Anterior cingulate cortex (tissue), 58 donors: ENCODE measurements at places on chromosomes 1 and 21.
A peak's percentile ranks its signal among the peaks of the same experiment; 100 is the strongest.

GRCh38 chr1:205247130-205247921, 19.6 kb downstream of the TMCC2 start:
- DNase-seq, result peak; percentile 83

GRCh38 chr1:32364836-32365235, 2.5 kb downstream of the TSSK3 start:
- no peak for DNase-seq

- DNase-seq, result no peak
Measured at GRCh38 chr1:198167436-198167934, 10.7 kb downstream of the NEK7 start.

GRCh38 chr1:1208713-1209433, 2.5 kb upstream of the TNFRSF18 start:
- DNase-seq, result no peak

- DNase-seq, result no peak
Measured at GRCh38 chr1:8456308-8456912, 138.5 kb downstream of the SLC45A1 start.

- DNase-seq, result peak; percentile 66
Measured at GRCh38 chr1:230867903-230868735, at the start of gene C1orf198. TSS of gene C1orf198 (minus strand) at chr1:230868521. CDS start at chr1:230868512, 9 bp downstream.

DNA sequence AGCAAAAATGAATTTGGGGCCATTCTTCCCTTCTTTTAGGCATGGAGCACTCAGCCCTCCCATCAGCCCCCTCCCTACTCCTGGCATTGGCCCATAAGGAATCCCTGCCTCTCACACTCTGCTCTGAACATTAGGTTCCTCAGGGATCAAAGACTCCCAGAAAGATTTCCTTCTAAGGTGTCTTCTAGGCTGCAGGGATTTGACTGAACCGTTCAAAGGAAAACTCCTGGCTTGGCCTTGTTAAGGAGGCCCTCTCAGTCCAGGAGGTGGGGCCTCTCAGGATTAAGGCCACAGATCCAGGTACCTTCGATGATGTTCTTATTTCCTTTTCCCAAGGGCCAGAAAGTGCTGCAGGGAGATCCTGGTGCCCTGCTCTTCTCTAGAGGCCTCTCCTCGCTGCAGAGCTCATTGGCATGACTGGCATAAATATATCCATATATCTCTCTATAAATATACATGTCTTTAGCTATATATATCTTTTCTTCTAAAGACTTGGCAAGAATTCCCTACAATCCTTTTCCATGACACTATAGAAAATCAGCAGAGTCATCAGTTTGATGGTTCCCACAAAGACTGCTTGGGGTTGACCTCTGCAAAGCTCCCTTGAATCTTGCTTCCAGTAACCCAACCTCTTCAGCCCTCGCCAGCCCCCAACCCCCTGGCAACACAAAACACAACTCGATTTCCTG, 59.1 kb downstream of the PLXNA2 start:
- DNase-seq, result no peak

GRCh38 chr21:42799516-42799915, 79.8 kb downstream of the WDR4 start:
- DNase-seq, result no peak

DNA sequence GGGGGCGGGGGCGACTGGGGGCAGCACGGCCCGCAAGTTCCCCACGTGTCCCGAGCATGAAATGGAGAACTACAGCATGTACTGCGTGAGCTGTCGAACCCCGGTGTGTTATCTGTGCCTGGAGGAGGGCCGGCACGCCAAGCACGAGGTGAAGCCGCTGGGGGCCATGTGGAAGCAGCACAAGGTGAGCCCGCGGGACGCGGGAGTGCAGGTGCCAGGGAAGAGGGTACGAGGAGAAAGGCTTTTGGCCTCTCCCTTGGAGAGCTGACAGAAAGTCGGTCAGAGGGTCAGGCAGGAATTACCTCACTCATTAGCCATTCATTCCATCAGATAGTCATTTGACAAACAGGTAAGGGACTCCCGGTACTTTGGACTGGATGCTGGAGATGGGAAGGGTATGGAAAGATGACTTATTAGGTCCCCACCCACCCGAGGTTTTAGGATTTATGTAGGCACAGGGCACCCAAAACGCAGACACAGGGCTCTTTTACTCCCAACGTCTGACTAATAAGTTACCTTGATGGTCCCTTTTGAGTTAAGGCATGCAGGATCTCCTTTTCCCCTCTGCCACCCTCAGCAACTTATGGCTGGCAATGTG, 2.1 kb downstream of the TRIM67 start:
- DNase-seq, result no peak

DNA sequence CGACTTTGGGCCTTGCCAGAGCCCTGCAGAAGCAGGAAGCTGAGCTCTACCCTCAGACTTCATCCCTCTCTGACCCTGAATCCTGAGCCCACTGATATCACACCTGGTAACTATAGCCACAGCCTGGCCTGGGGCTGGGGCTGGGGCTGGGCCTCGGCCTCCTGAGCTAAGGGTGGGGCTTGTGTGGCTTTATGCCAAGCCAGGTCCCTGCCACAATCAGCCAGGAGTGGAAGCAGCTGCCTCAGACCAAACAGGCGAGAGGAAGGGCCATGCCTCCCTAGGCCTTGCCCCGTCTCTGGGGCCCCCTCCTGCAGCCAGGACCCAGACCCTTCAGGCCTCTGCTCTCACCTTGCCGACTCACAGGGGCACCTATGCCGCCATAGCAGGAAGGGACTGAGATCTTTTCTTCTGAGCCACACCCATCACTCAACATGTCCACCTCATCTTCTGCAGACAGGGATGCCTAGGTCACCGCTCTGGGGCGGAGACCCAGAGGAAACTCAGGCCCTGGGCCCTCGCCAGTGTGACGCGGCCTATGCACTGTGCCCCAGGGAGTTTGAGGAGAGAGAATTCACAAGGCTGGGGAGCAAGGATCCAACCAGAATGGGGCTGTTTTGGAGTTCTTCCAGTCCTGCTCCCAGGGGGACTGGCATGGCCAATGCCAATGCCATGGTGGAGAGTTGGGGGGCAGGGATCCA, 5.7 kb downstream of the UBXN11 start:
- no peak for DNase-seq

DNA sequence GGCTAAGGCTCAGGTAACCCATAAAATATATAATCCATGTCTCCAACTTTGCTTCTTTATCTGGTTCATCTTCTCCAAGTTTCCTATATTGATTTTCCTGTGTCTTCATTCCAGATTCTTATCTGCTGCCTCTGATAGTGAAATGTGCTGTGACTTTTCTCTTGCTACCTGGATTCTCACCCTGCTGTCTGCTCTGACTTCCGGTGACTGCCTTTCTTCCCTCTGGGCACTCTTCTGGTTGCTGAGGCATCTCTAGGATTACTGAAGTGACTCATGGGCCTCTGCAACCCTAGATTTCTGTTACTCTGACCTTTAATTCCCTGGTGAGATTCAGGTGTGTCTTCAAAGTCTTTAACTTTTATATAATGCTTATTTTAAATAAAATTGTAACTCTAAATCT, 46.9 kb downstream of the GIPC2 start:
- DNase-seq, result no peak

GRCh38 chr1:152182431-152182830, 23.4 kb upstream of the RPTN start:
- DNase-seq, result no peak

GRCh38 chr1:48051466-48052126, 54.4 kb upstream of the TRABD2B start:
- DNase-seq, result no peak

DNA sequence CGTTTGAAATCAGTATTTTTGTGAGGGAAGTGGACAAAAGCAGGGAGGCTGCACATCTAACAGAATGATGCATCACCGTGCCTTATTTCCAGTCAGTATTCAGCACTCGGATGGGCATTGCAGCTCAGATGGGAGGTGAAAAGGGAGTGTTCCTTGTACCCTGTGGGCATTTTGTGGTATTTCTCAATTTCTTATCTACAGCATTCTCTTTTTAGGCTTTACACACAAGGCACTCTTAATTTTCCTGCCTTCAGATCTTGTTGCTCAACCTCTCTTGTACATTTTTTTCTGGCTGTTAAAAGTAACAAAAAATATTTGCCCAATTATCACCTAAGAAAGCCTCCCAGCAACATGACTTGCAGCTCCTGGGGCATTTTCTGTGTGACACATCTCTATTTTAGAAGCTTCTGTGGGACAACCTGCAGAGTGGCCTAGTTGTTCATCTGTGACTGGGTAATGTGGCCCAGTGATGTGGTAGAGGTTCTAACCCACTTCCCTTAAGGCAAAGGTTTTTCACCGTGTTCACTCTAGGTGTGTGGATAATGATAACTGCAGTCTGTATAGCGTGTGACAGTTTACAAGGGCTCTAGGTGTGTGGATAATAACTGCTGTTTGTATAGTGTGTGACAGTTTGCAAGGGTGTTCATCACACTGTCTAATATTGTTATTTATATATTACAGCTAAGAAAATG, 257.2 kb downstream of the PTGER3 start:
- no peak for DNase-seq

GRCh38 chr1:22341791-22342605, 109.7 kb upstream of the ZBTB40 start:
- no peak for DNase-seq

GRCh38 chr1:209805341-209805781, 581 bp downstream of the IRF6 start:
- DNase-seq, result no peak

DNA sequence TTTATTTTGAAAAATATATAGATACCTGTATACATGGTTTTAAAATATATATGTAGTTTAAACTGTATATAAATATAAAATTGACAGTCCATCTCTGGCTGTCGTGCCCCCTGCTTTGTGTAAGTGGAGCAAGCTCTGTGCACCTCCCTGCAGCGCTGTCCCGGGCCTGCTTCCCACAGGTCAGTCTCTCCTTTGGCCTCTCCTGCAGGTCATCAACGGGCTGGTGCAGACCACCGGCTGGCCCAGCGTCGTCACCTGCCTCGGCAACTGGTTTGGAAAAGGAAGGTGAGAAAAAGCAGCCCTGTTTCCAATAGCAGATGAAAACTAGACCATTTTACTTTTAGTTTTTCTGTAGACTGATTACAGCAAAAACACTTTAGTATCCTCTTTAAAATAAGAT, 28.5 kb downstream of the SLC37A1 start:
- DNase-seq, result no peak

DNA sequence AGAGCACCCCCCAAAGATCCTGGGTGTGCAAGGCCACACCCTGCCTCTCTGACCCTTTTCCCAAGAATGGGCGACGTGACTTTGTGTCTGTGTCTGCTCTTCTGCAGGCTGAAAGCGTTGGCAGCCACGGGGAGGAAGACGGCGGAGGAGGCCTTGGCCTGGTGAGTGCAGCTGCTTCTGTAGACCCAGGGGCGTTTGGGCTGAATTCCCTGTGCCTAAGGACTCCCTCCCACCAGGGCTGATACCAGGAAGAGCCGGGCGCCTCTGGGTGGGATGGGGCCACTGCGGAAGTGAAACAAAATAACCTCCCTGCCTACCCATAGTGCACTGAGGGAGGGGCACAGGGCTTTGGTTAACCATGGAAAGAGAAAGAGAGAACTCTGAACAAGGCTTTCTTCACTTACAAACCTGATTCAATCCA, 2.5 kb downstream of the UBASH3A start:
- DNase-seq, result no peak

- no peak for DNase-seq
Measured at GRCh38 chr1:152252157-152252556, 28.2 kb upstream of the HRNR start.

DNA sequence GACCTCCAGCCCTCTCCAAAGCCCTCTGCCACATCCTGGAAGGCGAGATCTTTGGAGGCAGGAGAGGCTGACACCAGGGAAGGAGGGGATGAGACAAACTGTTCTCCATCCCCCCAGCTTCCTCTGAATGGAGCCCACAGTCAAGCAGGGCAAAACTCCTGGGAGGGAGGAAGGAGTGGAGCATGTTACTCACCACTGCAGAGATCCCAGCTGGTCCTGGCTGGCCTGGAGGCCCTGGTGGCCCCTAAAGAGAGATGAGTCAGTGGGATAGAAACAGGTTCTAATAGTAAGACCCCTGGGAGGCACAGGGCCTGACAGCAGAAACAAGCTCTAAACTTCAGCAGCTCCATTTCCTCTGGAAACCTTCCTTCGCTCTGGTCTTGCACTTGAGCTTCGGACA, 14.0 kb upstream of the PEF1 start:
- DNase-seq, result no peak

- no peak for DNase-seq
Measured at GRCh38 chr1:222970711-222971110, 155.9 kb downstream of the DISP1 start.

GRCh38 chr1:183476081-183476480, 3.8 kb downstream of the SMG7 start:
- no peak for DNase-seq

DNA sequence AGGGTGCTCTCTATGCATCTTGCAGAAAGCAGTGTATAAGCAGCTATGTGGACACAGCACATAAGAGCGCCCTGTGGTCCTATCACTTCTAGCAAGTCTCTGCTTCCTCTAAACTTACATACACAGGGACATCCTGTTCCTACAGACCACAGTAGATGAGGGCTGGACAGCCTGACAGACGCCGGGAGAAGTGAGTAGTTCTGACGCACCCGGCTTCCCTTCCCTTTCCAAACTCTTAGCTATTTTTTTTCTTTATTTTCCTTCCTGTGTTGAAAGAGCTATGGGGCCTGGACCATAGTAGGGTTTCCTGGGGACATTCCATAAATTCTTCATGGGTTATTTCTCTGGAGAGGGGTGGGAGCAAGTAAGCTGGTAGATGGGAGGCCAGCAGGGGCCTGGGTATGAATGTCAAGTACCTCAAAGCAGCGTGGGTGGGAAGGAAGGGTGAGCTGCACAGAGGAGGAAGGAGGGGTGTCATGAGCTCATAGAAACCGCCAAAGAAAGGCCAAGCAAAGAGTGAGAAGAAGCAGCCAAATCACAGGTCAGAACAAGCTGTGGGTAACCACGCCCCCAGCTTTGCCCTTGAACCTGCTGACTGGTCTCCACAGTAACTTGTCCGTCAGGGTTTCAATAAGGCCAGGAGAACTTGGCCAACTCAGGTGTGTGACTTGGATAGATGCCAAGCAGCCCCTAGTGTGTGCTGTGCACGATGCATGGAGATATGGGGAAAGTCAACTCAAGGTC, 36.6 kb downstream of the PLXNA2 start:
- DNase-seq, result no peak

GRCh38 chr21:38469642-38470041, 28.6 kb downstream of the ERG start:
- DNase-seq, result no peak

DNA sequence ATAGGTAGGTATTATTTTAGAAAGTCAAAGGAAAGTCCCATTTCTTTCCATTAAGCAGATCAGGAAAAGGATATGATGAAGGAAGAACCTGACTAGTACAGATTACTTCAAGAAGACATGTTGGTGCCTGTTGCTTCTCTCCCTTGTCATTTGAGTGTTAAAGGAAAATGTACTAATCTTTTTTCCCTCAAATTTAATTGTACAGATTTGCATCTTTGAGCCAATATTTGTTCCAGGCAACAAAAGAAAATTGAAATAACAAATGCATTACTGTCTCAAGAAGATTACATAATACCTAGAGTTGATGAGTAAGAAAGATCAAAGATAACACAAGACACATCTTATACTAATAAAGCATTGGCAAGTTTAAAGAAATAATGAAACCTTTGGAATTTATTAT, 566.9 kb upstream of the ZP4 start:
- no peak for DNase-seq

GRCh38 chr1:51326839-51327238, 3.5 kb downstream of the TTC39A start:
- no peak for DNase-seq
